ENCODE measurements at places on chromosomes 6 and 20.

DNA sequence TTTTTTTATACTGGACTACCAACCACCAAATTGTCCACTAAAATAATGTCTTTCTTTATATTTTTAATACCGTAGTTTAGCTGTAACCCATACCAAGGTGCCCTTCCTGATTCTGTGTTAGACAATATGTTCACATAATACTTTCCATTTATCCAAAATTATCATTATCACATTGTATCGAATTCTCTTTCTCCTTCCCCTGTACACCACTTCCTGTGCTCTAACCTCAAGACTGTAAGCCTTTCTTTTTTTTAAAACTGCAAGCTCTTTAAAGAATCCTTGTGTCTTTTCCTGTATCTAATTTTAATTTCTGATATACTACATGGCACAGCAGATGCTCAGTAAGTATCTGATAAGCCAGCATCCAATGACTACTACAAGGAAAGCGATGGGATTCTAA lies 917.5 kb downstream of the EYS start:
- DNase-seq = no peak

DNA sequence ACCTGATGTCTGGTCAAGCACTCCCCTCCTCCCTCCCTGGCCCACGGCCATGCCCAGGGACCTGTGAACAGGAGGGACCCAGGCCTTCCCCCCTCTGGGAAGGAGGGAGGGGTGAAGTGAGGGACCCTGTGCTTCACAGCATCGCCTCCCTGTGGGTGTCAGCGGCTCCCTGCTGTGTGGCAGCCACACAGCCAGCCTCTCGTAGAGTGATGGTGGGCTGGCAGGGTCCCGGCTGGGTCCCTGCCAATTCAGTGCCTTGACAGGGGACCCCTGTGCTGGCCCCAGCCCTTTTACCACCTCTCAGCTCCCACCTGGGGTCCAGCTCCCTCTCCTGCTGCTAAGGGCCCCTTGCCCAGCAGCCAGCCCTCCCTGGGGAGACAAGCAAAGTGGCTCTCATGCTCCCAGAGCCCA lies 31.3 kb upstream of the GRM4 start:
- no peak for DNase-seq

GRCh38 chr20:21103582-21104465 lies 2.3 kb downstream of the LINC00237 start:
- DNase-seq = no peak

DNA sequence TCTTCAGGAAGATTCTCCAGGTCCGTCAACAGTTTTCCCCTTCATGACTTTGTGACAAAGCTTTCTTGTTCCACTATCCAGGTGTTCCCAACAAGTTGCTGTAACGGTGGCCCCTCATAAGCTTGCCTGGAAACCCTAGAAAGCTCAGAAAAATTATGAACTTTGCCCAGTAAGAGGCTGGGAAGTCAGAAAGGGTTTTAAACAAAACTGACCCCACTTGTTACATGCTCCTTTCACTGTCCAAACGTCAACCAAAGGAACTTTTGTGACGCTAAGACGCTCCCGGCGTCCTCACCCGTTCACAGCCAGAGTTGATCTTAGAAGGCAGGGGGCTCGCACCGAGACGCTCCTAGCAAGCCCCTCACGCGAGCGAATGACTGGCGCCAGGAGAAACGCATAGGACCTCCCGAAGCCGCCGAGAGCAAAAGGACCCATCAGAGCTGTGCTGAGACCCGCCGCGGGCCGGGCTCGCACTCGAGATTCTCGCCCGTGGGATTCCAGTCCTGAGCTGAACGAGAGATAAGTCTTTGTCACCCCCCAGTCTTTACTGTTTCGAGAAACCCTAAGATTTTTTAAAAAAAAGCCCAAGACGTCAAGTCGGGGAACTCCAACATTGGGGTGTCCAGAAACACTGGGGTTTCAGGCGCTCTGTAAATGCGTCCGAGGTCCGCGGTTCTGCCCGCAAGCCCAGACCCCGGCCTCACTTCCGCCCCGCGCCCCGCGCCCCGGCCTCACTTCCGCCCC lies 544 bp upstream of the ACAT2 start:
- no peak for DNase-seq

GRCh38 chr20:49896204-49896603 lies 19.1 kb downstream of the SPATA2 start:
- no peak for DNase-seq

- DNase-seq = no peak
These were observed 69.5 kb upstream of the FABP7 start for GRCh38 chr6:122709922-122710512.

DNA sequence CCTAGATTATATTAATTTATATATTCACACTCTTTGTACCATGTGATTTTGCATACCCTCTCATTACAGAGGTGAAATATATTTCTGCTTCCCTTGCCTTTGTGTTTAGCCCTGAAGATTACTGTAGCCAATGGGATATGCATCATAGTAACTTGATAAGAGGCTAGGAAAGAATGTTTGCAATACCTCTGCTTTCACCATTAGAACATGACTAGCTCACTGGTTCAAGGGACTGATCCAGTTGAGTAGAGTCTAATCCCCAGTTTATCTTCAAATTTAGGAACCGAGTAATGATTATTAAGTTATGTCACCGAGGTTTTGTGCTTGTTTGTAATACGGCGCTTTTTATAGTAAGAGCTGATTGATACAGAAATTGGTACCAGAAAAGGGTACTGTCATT lies 552.6 kb upstream of the GJE1 start:
- no peak for DNase-seq

GRCh38 chr20:33299111-33299603 lies 16.1 kb downstream of the BPIFB1 start:
- DNase-seq = peak; percentile 74

DNA sequence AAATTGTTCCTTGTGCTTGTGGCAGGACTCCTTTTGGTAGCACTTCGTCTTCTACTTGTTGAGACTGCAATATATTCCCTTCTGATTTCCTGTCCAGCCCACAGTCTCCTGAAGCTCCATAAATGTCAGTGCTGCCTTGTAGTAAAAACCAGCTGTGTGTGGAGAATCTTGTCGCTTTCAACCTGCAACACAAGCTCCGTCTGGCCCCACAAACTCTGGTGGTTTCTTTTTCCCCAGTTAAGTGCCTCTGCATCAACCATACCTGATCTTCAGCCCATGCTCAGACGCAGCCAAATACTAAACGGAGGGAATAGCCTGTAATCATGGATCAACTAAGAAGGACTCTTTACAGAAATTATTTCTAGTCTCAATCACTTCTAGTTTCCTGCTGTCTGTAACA lies 1133.3 kb upstream of the ADGRB3 start:
- no peak for DNase-seq

DNA sequence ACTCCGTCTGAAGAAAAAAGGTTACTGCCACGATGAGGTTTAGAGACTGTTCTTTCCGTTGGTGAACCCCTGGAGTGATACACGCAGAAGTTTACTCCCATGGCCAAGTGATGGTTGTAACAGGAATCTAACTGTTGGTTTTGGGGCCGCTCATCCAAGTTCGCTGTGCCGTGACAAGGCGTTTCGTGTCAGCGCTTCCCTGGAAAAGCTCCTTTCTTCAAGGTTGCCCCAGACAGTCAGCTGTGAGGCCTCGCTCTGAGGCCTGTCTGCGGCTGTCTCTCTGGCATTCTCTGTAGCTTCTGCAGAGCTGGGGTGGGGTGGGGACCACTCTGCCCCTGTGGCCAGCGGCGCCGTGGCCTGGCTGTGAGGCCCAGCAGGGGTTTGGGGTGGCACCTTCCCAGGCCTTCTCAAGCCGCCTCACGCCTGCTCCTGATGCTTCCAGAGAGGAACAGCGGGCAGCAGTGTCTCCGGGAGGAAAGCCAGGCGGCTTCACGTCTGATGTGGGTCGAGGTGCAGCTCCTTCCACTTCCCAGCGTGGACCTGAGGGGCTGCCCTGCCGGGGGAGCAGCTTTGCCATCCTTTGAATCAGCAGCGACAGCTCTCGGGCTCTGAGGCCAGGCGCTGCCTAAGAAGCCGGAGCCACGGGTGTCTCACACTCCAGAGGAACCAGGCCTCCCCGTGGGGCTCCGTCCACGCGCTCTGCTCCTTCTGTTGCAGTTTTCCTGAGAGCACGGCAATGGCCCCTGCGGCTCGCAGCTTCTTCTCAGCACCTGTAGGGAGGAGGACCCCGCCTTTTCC lies 76.2 kb downstream of the SMOC2 start:
- no peak for DNase-seq

- no peak for DNase-seq
These were observed 148.5 kb downstream of the KIF6 start for GRCh38 chr6:39576556-39577303.

DNA sequence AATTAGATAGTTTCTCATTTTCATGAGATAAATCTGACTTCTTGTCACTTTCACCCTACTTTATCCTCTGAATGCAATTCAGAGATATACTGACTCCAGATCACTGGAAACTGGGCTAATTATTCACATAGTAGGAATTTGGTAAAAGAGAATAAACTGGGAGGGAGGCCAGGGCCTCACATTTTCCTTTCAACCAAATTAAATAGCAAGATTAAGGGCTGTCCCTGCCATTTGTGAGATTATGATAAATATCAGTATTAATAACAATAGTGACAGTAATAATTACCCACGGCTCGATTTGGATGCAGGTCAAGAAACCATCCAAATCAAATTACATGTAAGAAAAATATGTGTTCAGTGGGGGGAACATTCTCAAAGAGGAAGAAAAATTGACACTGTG lies 140.5 kb downstream of the CD83 start:
- no peak for DNase-seq

GRCh38 chr20:11766961-11767360 lies 150.7 kb upstream of the BTBD3 start:
- no peak for DNase-seq

- DNase-seq = no peak
These were observed at the start of gene AKAP12 for GRCh38 chr6:151239603-151240035. Gene AKAP12 (plus strand): TSS chr6:151239967. CDS start chr6:151240563, 596 bp downstream.

DNA sequence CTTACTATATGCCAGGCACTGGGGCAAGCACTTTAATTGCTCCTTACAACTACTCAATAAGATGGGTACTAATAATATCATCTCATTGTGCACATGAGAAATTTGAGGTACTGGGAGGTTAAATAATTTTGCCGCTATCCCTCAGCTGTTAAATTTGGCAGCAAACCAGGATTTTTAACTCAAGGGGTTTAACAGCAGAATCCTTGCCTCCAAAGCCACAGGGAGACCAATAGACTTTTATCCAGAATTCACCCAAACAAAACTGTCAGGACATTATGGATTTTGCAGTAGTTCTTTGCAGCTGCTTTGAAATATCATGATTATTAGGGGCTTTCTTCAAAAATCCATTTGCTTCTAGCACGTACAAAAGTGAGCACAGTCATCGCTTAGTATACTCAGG lies 136.2 kb downstream of the RPS12 start:
- no peak for DNase-seq

DNA sequence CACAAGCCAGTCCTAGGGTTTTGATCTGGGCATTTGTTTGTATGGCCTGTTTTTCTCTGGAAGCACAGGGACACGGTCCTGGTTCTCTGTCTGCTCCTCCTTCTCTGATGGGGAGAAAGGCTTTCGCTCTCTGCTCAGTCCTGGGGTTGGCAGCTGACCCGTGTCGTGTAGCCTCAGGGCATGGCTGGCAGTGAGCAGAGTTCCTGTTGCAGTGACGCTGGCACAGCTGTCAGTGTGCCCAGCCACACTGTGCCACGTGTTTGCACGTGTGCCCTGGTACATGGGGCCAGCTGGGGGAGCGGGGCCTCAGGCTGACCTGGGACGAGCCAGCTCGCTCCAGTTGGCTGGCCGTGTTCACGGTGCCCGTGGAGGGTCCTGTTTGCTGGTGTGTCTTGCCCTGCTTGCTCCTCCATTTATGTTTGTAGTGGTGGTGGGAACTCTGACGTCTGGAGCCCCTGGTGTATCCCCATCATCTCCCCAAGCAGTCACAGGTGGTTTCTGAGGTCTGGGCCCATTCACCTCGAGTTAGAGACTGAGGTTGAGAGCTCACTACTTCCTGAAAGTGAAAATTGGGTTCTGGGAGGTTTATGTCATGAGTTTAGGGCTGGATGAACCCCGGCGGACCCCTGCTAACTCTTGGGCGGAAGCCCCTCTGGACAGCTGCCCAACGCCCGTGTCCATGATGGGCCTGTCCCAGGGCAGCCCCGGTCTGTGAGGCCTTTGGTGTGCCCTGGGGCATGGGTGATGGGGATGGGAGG lies 10.2 kb upstream of the DNAJC5 start:
- DNase-seq = no peak

DNA sequence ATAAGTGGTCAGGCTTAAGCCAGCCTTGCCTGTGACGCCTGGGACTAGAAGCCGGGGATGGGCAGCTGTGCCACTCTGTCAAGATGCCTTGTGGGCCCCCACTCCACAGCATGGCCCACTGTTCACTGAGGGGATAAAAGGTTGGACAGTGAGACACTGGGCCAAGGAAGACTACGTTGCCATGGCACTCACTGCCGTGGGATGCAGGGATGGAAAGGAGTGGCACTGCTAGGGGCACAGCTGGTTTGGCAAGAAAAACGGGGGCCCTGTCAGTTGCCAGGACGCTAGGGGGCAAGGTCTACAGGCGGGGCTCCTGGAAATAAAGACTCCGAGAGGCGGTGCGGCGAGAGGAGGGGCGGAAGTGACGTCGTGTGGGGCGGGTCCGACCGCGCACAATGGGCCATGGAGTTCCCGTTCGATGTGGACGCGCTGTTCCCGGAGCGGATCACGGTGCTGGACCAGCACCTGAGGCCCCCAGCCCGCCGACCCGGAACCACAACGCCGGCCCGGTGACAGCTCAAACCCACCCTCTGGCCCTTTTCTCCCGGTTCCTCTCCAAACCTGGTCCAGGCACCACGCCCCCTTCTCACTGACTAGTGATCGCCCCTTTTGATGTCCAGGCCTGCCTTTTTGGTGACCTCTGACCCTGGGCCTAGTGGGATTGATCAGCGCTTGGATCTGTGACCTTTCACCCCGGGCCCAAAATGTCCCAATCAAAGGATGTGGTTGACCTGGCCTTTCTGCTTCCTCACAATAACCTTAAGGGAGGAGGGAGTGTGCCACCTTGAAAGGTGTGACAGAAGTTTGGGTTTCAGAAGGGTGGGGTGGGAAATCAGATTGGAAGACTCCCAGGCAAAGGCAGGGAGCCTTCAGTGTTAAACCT lies at the start of gene ATAT1:
Gene ATAT1 (plus strand): TSS at position 391 of the 883 bp plus-strand sequence.
- peak; percentile 86 for DNase-seq

DNA sequence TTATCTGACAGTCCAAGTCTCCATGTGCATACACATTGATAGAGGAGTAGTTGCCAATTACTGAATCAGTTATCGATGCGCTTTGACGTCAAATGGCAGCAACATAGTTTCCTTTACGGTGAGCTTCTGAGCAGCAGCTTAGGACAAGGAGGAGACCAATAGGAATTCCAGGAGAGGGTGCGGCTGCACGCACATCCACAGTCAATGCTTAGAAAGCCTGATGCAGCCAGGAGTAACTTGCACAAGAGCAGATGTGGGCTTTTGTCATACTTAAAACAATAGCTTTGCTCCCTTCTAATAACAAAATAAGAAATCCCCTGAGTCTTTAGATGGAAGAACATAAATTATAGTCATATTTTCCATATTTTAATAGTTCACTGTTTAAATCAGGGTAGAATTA lies 442.1 kb downstream of the BCKDHB start:
- DNase-seq = no peak

- no peak for DNase-seq
These were observed 670.8 kb downstream of the PRKN start for GRCh38 chr6:162056745-162057144.

GRCh38 chr6:166775180-166775922 lies 148.3 kb upstream of the RPS6KA2 start:
- DNase-seq = peak; percentile 42

GRCh38 chr6:7865781-7866180 lies 44.8 kb downstream of the TXNDC5 start:
- DNase-seq = no peak

All from T-cell (primary cell).